ENCODE measurements at places on chromosomes 2 and 18.

- DNase-seq, result no peak
These were observed 121.6 kb downstream of the PTGR3 start for GRCh38 chr18:75087119-75088020.

GRCh38 chr2:240993446-240994170 lies 4.8 kb upstream of the SNED1 start:
- no peak for DNase-seq

- no peak for DNase-seq
These were observed 1354.5 kb upstream of the ZEB2 start for GRCh38 chr2:145874466-145874865.

- no peak for DNase-seq
These were observed 30.6 kb downstream of the ARMC9 start for GRCh38 chr2:231228974-231229529.

- DNase-seq, result no peak
These were observed 12.4 kb downstream of the SMAD2 start for GRCh38 chr18:47917923-47918610.

DNA sequence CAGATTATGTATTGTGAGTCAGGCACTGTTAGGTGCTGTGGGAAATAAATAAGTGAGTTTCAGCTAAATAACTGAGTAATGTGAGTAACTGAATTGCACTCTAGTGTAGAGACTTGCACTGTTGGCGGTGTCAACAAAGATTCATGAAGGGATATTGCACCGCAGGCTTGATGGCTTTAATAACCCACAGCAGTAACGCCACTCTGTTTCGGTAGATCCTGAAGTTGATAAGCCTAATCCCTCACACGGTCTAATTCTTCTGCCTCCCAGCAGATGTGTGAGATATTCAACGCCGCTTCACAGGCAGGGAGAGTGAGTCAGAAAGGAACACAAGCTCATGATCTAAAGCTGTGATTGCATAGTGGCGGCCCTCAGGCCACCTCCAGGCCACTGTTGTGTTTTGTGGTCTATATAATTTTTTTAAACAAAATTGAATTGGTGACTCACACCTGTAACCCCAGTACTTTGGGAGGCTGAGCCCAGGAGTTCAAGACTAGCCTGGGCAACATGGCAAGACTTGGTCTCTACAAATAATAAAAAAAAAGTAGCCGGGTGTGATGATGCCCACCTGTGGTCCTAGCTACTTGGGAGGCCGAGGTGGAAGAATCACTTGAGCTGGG lies 94.3 kb downstream of the LIPG start:
- DNase-seq, result no peak

DNA sequence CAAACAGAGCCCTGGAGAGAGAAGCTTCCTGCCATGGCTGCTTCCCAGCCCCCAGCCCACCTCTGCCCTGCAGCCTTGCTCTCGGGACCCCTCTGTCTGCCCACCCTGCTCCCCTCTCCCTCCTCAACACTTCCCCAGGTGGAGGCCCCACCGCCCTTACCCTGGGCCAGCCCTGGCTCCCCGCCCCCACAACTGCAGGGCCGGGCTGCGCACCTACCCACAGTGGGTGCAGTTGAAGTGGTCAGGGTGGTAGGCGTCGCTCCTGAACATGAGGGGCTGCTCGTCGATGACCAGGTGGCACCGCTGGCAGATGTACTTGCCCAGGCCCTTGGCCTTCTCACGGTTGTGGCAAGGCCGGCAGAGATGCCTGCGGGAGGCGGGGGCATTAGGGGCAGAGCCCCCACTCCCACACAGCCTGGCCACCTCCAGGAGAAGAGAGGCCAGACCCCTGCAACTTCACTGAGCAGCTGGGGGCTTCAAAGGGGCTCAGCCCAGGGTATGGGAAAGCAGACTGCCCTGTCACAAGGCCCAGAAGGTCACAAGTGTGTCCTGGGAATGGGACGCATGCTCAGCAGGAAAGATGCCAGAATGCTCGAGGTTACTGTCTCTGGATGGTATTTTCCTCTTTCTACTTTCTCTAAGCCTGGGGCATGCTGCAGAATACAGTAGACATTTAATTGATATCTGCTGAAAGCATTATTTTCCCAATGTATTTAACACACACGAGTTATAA lies 3.1 kb upstream of the GPR17 start:
- DNase-seq, result no peak

- DNase-seq, result no peak
These were observed 261.3 kb downstream of the HDAC4 start for GRCh38 chr2:239139566-239139965.

GRCh38 chr2:84152462-84152861 lies 306.6 kb downstream of the SUCLG1 start:
- no peak for DNase-seq

- no peak for DNase-seq
These were observed 63.5 kb upstream of the ARL5A start for GRCh38 chr2:151891566-151892194.

- DNase-seq, result no peak
These were observed 85.1 kb downstream of the TMEM131 start for GRCh38 chr2:97910403-97911205.

DNA sequence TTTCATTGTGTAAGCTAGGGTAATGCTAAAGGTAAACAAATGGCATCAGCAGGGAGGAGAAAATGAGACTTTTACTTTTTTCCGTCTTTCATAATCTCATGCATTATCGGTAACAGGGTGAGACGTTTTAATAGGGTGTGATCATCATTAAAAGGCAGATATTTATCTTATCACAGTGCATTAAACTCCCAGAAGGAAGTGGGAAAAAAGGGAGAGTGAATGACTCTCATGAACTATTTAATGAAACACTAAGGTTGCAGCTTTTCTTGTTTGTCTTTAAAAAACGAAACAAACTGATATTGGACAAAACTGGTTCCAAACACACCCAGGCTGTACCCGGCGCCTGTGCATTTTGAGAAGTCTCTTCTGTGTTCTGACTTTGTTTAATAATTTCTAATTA lies 1936.8 kb upstream of the PIK3C3 start:
- no peak for DNase-seq

- no peak for DNase-seq
These were observed 48.1 kb upstream of the HPCAL1 start for GRCh38 chr2:10254373-10255188.

DNA sequence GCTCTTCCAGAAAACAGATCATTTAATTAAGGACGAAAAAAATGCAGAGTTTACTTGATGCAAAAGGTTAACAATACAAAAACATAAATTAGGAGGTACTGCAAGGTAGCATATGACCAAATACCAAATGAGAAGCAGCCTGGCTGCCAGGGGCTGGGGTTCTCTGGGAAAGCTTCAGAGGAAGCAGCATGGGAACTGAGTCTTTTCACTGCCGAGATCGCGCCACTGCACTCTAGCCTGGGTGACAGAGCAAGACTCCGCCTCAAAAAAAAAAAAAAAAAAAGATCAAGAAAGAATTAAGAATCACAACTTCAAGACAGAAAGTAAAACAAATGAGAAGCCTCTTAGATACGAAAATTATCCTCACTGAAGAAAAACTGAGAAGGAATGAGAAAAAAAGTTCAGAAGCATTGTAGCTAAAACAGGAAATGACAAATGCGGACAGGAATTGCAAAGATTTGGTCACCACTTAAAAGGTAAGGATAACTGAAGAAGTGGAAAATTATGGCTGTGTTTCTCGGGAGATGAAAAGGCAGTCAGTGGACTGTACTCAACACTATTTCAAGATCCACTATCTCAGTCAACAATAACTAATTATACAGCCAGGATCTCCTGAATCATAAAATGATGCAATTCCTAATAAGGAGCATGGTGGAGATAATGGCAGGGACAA lies 4.3 kb downstream of the SEPTIN10 start:
- DNase-seq, result no peak

GRCh38 chr2:230162981-230163380 lies 56.8 kb downstream of the SP110 start:
- no peak for DNase-seq

- no peak for DNase-seq
These were observed 29.7 kb downstream of the TAF4B start for GRCh38 chr18:26255695-26256622.

GRCh38 chr2:17759805-17760204 lies 5.9 kb downstream of the GEN1 start:
- DNase-seq, result no peak

DNA sequence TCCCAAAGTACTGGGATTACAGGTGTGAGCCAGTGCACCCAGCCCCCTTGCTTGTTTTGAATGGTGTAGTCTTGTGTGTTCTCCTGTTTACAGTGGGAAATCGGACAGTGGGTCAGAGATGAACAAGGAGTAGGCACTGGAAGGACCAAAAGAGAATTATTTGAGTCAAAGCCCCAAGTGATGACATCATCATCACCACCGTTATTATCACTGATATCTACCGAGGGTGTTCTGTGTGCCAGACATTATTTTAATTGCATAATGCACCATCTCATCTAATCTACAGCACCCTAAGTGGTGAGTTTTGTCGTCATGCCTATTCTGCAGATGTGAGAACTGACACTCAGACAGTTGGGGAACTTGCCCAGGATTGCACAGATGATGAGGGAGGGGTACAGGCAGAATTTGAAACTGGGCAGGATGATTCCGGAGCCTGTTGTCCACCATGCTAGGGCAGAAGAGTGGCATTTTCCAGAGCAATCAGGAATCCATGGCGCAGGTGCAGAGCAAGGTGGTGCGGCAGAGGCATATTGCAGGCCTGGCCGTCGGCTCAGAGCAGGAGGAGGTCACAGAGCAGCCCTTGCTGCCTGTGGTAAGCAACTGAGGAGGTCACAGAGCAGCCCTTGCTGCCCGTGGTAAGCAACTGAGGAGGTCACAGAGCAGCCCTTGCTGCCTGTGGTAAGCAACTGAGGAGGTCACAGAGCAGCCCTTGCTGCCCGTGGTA lies 137.0 kb upstream of the HDAC4 start:
- no peak for DNase-seq

DNA sequence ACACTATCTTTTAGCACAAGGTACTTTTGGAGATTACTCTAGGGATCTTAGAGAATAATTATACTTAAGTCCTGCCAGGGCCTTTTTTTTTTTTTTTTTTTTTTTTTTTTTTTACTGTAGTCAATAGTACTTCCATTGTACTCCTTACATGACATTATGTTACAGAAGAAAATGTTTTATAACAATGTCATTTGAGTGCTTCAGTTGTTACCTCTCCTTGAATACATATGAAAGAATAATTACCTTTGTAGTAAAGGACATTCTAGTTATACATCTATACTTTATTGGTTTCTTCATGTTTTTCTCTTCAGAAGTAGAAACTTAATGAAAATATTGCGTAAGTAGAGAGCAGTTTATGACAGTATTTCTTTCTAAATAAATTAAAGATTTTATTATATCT lies 834.9 kb downstream of the DPP10 start:
- DNase-seq, result no peak

DNA sequence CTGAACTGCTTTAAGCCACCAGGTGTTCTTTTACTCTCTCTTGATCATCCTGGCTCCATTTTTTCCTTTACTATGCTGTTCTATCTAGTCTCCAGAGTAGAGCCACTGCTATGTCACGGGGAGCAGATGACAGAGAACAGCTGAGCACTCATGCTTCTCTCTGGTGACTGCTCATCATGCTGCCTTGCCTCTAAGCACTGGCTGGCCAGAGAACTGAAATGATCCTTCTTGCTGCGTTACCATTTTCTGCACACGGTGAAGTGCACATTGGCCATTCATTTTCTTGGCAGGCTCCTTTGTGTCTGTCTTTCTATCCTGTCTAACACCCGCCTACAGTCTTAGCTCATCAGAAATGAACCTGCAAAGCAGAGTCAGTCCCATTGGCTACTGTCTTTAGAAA lies 86.0 kb downstream of the KCTD1 start:
- no peak for DNase-seq

- no peak for DNase-seq
These were observed 246.7 kb upstream of the EPAS1 start for GRCh38 chr2:46050489-46050888.

- no peak for DNase-seq
These were observed 29.5 kb downstream of the SCN2A start for GRCh38 chr2:165268754-165269153.

GRCh38 chr2:5666798-5667197 lies 25.4 kb upstream of the SOX11 start:
- DNase-seq, result no peak

DNA sequence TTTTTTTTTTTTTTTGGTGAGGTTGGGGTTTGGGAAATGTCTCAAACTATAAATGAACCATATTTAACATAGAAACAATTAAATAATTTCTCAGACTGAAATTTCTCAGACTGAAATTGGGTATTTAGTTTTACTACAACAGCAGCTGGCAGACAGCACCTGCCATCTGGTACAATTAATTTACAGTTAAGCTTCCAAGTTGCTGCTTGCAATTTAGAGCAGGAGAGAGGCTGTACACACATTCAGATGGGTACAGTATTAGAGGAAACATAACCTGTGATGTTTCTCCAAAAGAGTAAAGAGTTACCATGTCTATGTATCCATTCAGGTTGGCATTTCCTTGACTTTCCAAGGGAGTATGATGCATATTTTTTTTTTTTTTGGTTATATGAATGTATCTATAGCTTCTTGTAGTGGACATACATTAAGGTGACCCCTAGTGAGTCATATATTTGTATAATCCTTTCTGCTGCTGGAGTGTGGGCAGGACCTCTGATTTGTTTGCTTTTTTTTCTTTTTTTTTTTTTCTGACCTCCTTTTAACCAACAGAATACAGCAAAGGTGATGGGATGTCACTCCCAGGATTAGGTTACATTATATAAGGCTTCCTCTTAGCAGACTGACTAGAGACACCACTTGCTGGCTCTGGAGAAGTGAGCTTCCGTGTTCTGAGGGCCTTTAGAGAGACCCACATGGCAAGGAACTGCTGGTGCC lies 201.7 kb downstream of the PTH2R start:
- no peak for DNase-seq

DNA sequence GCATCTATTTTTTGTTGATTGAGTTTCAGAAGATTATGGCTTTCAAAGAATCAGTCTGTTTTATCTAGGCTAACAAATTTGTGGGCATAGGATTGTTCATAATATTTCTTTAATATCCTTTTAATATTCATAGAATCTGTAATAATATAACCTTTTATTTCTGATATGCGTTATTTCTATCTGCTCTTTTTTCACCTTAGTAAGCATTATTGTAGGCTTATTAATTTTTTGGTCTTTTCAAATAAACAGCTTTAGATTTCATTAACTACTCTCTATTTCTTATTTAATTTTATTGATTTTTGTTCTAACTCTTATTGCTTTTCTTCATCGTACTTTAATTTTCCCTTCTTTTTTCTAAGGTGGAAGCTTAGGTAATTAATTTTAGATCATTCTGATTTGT lies 1614.4 kb upstream of the DDX18 start:
- DNase-seq, result no peak

GRCh38 chr18:9992973-9993520 lies 79.2 kb downstream of the VAPA start:
- no peak for DNase-seq

- DNase-seq, result no peak
These were observed 78.5 kb upstream of the CTNNA2 start for GRCh38 chr2:79434362-79434761.

DNA sequence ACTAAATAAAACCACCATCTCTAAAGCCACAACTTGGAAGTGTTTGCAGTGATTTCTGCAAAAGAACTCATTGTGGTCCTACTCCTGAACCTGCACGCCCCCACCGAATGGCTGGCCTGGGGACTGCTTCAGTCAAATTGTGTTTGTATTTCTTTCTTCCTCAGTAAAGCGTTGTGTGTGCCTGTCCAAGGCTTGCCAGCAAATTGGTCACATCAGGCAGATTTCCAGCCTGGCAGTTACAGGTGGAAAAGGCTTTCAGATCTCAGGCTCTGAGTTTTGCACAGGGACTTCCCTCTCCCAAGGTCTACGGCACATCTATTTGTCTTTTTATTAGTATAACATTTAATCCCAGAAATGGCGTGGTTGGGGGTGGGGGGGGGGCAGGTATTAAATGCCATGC lies 54.0 kb upstream of the NOSTRIN start:
- DNase-seq, result no peak

GRCh38 chr2:128486640-128487375 lies 168.1 kb upstream of the HS6ST1 start:
- DNase-seq, result no peak
